ENCODE measurements at places on chromosomes 1 and 21.

DNA sequence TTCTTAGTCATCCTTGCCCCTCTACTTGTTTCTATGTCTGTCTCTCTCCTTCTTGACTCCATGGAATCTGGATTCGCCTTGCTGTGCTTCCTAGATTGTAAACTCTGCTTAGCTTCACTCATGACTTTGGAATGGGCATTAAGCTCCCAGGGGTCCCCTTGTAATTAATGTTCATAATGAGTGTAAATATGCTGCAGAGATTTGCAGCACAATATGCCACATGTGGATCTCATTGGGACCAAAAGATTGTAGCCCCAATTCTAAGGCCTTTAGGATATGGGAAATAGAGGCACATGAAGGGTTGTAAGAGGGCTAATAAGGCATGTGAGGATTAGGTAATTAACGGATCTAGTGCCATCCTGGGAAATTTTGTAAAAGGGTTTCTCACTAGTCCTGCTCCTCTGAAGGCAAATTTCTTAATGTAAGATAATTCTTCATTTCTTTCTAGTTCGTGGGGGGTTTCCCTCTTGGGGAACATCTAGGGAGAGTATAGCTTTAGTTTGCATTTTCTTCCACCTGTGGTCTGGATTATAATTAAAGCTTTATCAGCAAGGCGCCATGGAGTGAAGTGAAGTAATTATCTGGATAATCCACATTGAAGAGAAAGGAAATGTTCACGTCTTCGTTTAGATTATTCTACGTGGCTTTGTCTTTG is 659.2 kb upstream of the PLXNA2 start:
- no peak for DNase-seq

DNA sequence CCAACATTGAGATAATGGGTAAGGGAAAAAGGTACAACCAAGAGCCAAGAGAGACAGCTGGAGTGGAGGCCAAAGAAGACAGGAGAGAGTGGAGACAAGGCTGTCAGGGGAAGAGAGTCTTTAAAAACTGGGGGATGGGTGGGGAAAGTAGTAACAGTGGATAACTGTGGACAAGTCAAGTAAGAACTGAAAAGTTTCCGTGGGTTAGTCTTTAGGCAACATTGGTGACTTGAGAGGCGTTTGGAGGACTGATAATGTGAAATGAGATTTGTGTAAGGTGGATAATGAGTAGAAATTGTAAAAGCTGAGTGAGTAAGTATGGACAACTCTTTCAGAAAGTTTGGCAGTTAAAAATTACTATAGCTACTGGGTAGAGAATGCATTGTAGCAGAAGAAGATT is 10.4 kb downstream of the PPP2R5A start:
- no peak for DNase-seq

DNA sequence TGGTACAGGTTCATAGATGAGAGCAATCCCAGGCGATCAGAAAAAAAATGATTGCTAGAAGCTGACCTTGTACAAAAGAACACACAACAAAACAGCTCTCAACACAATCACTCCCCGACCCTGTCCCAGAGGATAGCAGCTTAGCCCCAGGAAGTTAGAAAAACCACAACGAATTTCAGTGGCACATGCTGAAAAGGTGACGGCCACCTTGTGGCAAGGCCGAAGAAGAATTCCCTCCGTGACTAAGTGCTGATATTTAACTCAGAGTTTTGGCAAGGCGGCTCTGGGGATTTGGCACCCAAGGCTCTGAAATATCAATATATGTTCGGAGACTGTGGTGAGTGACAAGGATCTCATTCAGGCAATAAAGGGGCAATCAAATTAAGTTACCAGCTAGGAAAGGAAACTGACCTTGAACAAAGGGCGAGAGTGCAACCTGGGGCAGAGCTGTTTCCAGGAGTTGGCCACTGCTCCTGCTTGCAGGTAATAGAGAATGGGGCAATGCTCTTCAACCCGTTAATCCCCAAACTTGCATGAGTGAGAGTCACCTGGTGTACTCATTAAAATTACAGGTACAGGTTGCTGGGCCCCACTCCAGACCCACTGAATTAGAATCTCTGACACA is 96.2 kb downstream of the BEND5 start:
- DNase-seq, result no peak

- DNase-seq, result no peak
These were observed 113.8 kb downstream of the RHOU start for GRCh38 chr1:228849011-228849541.

DNA sequence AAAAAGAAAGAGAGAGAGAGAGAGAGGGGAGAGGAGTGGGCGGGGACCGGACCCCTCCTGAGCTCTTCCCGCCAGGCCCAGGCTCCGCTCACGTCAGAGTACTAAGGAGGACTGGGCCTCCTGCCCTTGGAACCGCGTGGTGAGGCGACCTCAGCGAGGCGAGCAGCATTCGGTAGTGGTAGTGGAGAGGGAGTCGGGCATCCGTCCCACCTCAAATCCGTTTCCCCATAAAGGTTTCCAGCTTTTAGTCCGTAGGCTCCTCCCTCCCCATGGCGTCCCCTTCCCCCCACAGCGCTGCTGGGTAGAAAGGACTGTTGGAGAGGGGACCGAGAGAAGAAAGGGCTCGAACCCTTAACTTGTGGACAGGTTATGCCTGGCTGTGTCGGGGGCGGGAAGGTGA is 124.4 kb upstream of the BARHL2 start:
- DNase-seq, result no peak

DNA sequence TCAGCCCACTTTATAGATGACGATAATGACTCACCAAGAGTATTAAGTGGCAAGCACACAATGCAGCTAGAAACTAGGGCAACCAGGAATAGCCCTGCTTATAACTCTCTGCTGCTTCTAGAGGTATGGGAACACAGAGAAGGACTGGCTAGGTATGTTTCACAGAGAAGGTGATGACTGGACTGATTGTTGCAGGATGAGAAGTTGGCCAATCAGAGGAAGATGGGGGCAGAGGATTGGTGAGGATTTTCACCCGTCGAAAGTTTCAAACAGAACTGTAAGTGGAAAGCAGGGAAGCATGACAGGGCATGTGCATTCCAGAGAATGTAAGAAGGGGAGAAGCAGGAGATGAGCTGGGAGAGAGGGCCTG is 222.4 kb upstream of the JUN start:
- DNase-seq, result no peak

- DNase-seq, result no peak
These were observed 318.6 kb upstream of the NFIA start for GRCh38 chr1:60763741-60764140.

DNA sequence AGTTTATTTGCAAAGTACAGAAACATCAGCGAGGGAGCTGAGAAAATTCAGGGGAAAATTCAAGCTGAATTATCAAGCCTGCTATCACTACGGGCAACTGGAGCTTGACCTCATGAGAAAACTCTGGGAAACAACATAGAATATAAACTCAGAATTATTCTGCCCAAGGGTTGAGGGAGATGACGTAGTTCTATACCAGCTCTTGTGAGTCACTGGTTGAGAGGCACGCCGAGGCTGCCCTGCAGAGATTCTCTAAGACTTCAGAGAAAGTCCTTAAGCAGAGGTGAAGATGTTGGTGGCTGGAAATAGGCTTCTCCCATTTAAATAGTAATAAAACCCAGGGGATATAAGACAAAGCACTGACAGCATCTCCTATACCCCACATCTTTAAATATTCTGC is 12.3 kb downstream of the SYDE2 start:
- no peak for DNase-seq

- DNase-seq, result no peak
These were observed 213.7 kb downstream of the SDCCAG8 start for GRCh38 chr1:243469497-243469896.

DNA sequence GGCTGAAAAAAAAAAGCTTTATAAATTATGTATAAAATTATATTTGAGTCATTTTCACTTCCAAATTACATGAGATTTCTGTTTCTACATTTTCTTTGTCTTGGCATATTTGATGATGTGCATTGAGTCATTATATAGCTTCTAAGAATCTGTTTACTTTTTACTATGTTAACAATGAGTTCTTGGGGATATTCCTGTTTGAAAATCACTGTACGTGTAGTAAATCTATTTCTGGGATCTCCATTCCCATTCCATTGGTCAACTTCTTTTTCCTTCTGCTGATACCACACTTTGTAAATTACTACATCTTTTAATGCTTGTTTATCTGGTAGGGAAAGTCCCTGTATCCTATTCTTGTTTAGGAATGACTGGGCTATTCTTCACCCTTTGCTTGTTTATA is 43.6 kb downstream of the TNFRSF9 start:
- DNase-seq, result no peak

GRCh38 chr1:245111073-245111472 is 43.7 kb upstream of the KIF26B start:
- no peak for DNase-seq

- DNase-seq, result no peak
These were observed 53.9 kb upstream of the ZC3H12A start for GRCh38 chr1:37420456-37420855.

- no peak for DNase-seq
These were observed 84.8 kb downstream of the KCNJ15 start for GRCh38 chr21:38341546-38342012.

GRCh38 chr1:245485996-245486395 is 331.2 kb downstream of the KIF26B start:
- DNase-seq, result no peak

DNA sequence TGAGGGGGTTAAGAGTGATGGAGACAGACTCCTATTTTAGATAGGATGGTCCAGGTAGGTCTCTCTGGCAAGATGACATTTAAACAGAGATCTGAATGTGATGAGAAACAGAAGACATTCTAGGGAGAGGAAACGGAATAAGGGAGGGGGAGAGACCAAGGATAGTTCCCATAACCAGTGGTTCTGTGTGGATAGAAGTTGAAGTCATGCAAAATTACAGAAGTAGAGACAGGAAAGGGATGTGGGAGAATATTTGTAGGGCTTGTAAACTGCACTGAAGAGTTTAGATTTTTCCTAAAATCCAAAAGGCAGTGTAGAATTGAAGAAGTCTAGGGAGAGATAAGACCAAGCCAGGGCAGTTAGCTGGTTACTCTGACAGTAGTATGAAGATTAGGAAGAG is 200.6 kb downstream of the GRIK1 start:
- no peak for DNase-seq

GRCh38 chr1:43313771-43314170 is 13.0 kb downstream of the TIE1 start:
- no peak for DNase-seq

DNA sequence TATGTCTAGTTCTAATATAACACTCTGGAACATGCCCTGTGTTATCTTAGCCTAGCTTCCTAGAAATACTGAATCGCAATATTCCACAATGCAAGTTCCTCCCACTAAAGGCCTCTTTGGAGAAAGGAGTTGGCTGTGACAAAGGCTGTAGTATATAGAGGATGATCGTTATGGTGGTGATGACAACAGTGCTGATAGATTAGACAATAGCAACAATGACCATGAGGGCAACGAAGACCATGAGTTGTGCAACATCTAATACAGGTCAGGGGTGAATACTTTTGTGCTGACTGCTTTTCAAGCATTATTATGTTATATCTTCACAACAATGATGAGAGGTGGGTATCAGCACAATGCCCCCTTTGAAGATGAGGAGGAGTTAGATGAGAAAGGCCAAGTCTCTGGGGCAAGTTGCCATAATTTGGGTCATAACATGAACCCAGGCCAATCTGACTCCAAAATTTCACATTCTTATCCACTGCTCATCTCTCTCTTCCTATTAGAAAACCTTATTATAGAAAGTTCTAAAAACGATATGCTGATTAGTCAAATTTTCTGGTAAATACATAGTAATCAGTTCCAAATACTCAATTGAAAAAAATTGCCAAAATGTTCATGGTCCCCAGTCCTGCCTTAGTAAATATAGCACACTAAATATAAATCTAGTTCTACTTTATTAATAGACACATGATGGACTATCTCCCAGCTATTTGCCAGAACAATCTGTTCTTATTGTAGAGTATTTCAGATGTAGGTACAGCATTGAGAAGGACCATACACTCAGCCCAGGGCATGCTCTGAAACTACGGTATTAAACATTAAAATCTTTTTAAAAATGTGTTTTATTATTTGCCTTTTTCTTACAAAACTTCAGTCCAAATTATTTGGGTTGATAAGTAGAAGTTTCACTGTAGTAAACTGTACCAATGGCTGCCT is 37.5 kb downstream of the HIVEP3 start:
- no peak for DNase-seq

GRCh38 chr1:167767761-167768160 is 46.0 kb downstream of the MPZL1 start:
- DNase-seq, result no peak

- no peak for DNase-seq
These were observed 159.0 kb downstream of the PTBP2 start for GRCh38 chr1:96880626-96881025.

- no peak for DNase-seq
These were observed 20.1 kb downstream of the XKR8 start for GRCh38 chr1:27979859-27980201.

DNA sequence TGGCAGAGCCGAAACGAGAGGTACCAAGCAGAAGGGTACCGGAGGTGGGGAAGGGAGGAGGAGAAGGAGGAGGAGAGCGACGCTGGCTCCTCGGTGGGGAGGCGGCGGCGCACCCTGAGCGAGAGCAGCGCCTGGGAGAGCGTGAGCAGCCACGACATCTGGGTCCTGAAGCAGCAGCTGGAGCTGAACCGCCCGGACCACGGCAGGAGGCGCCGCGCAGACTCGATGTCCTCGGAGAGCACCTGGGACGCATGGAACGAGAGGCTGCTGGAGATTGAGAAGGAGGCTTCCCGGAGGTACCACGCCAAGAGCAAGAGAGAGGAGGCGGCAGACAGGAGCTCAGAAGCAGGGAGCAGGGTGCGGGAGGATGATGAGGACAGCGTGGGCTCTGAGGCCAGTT is 32.4 kb downstream of the STYXL2 start:
- no peak for DNase-seq

DNA sequence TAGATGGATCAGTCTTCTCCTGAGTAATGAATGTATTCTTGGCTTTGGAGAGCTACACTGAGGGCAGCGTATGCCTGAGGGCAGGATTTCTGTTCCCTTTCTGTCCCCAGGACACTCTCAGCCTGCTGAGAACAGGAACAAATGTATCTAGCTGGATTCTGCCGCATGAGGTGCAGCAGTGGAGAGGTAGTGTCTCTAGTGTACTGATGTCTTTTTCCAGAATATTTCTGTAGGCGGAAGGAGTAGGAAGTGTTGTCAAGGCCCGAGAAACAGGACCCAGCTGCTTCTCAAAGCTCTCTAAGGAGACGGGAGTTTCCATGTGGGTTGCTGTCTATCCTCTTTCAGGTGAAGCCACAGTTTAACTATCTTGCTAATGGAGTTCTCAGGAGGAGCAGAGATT is 65.5 kb downstream of the MT1HL1 start:
- DNase-seq, result no peak

DNA sequence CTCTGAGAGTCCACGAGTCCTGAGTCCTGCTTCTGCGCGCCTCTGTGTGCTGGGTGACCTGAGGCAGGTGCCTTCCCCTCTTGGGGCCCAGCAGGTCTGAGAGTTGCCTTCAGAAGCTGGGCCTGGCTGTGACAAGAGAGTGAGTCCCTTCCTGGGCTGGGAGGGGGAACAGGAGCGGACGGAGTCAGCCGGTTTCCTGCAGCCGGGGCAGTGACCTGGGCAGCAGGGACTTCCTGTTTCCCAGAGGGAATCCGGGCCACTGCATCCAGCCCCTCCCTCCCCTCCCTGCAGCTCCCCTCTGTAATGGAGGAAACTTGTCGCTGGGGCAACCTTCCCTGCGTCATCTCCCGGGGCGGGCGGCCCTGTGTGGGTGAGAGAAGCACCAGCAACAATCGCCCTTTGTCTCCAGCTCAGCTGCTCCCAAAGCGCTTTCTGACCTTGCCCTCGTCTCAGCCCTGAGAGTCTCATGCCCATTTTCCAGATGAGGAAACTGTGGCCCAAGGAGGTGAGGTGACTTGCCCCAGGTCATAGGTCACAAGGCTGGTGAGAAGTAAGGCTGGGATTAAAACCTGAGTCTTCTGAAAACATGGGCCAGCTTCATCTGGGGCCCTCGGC is 61.1 kb downstream of the SDC3 start:
- no peak for DNase-seq

- no peak for DNase-seq
These were observed 27.5 kb upstream of the IGSF21 start for GRCh38 chr1:18079941-18080735.
